Fibroblast of skin of right quadriceps (primary cell): ENCODE measurements at places on chromosomes 16 and 17.

DNA sequence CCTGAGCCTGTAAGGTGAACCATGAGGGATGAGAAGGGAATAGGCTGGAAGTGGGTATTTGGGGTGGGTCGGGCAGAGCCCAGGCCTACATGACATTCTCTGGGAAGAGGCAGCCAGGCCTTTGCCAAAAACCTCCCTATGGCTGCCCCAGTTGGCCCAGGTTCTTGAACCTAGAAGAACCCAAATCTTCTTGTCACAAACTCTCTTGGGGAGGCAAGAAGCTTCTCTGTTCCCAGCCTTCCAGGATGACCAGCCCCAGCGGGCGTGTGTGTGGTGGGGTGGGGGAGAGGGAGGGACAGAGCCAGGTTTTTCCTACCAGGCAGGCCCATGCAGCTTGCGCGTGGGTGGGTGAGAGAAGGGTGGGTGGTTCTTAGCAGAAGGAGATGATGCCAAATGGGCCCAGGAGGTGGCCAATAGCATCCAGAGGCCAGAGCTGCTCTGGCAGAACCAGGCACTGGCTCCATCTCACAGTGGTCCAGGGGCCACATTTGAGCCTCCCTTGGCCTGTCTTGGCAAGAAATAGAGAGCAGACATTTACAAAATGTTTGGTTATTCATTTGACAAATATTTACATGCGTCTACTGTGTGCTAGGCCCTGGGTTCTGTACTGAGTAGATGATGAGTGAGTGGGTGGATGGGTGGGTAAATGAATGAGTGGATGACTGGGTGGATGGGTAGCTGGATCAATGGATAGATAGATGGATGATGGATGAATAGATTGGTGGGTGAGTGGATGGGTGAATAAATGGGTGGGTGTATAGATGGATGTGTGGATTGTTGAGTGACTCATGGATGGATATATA lies 44.3 kb upstream of the PLCG2 start:
- DNase-seq: no peak

DNA sequence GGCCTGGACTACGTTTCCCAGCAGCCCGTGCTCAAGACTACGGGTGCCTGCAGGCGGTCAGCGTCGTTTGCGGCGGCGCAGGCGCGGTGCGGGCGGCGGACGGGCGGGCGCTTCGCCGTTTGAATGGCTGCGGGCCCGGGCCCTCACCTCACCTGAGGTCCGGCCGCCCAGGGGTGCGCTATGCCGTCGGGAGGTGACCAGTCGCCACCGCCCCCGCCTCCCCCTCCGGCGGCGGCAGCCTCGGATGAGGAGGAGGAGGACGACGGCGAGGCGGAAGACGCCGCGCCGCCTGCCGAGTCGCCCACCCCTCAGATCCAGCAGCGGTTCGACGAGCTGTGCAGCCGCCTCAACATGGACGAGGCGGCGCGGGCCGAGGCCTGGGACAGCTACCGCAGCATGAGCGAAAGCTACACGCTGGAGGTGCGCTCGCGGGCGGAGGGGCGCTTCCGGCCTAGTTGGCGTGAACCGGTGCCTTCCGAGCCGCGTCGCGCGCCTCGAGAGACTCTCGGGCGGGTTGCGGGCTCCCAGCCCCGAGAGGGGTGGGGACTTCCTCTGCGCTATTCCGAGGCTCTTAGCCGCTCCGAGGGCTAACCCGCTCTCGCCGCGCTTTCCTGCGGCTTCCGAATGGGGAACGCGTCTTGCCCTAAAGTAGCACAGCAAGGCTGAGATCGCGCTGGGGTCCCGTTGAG lies at the start of gene RBL2:
RBL2 (plus strand) TSS at position 95 of the 689 bp plus-strand sequence; CDS start at position 181, 86 bp downstream.
- DNase-seq: peak; percentile 79

- no peak for DNase-seq
These were observed 117.5 kb downstream of the NOG start for GRCh38 chr17:56710986-56711385.

- no peak for DNase-seq
These were observed 4.4 kb downstream of the APOBR start for GRCh38 chr16:28498666-28499381.

GRCh38 chr16:76729525-76729924 lies 452.3 kb downstream of the CNTNAP4 start:
- peak; percentile 3 for DNase-seq

DNA sequence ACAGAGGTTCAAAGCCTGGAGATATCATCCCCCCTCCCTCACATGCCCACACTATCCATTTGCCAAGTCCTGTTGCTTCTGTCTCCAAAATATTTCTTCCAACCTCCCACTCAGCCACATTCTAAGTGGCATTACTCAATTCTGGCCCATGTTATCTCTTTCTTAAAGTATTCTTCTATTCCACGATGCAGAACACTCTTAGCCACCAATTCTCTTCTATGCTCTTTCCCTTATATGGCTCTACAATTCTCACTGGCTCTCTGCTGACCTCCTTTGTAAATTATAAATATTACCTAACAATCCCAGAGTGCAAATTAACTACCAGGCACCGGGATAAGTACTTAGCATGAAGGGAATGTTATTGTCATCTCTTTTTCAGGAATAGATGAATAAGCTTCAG lies 82.4 kb downstream of the KCNJ2 start:
- DNase-seq: no peak

- peak; percentile 95 for DNase-seq
These were observed 16.9 kb upstream of the GLIS2 start for GRCh38 chr16:4298761-4299522.

DNA sequence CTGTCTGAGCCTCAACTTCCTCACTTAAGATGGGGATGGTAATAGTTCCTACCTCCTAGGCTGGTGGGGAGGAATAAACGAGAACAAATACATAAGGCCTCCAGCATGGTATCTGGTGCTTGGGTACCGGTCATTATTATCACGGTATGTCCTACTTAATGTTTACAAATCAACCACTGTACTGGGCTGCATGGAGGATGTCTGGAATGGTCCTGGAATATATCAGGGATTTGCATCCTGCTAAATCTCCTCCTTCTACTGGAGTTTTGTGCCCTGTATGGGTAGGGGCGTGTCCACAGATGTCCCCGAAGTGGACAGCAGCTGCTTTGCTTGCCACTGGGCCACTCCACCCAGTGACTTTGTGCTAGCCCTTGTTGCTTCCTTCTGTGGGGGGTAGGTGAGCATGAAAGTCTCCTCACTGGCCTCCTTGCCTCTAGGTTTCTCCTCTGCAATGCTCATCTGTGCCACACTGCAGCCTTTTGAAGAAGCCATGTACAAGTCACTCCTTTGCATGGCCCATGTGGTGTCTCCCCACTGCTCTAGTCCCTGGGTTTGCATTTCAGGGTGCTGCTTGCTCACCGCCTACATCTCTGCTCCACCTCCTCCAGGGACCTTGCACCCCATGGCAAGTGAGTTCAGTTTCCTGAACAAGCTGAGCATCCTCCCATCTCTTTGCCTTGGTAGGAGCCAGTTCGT lies 2.2 kb upstream of the CMIP start:
- DNase-seq: no peak

GRCh38 chr17:56676810-56677209 lies 83.3 kb downstream of the NOG start:
- DNase-seq: no peak

GRCh38 chr16:12362482-12363458 lies 386.2 kb downstream of the SNX29 start:
- no peak for DNase-seq

DNA sequence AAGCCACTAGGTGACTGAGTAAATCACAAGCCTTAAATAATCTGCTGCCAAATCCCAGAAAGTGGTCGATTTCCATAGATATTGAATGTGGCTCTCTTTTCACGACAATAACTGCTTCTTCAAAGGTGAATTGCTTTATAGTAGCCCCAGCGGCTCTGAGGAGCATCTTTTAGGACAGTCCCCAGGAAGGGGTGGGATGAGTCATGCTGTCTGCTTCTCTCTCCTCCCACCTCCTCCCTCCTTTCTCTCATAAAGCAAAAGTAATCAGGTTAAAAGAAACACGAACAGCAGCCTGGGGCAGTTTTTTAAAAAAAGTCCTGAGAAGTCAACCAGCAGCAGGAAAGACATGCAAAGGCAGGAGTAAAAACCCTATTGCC lies 1.8 kb downstream of the KIAA0513 start:
- DNase-seq: peak; percentile 40

DNA sequence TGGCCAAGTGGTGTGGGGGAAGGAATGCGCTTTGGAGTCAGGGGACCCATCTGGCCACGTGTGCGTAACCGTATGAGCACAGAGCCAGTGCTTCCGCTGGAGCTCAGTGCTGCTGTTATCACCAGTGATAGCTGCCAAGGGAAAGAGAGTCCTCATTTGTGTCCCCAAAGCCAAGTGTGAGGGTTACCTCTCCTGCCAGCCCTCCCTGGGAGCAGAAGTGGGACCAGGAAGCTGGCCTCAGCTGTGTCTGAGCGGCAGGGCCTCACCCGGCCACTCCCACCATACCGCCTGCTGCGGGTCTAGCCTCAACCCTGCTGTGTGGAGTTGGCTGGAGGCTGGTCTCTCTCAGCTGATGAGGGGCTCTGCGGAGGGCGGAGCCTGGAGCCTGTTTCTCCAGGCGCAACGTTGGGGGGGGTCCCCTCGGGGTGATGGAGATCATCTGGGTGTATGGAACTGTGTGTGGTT lies 44.5 kb downstream of the MEAK7 start:
- no peak for DNase-seq

- DNase-seq: no peak
These were observed 2.0 kb downstream of the ABCC12 start for GRCh38 chr16:48153774-48154173.

- no peak for DNase-seq
These were observed 17.8 kb downstream of the TTLL6 start for GRCh38 chr17:48799069-48799723.

DNA sequence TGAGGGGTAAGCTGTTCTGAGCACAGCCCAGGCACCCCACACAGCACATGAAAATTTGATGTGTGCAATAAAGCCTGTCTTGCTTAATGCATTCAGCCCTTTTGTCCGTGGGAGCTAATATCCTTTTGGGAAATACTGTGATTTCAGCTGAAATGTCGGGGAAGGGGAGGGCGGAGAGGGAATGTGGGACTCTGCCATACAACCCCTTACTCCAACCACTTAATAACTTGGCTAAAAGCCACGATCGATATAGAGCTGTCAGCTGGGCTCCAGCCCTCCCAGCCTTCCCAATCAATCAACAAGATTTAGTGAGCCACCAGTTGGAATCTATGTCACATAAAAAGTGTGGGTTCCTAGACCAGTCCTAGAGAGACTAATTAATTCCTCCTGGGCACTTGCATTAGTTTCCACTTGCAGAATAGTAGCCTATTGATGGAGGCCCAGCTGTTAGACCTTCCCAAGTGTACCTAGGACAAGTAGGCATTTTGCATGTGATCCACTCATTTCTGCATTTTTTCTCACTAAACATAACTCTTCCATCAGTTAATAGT lies 82.7 kb upstream of the PIRT start:
- DNase-seq: no peak

DNA sequence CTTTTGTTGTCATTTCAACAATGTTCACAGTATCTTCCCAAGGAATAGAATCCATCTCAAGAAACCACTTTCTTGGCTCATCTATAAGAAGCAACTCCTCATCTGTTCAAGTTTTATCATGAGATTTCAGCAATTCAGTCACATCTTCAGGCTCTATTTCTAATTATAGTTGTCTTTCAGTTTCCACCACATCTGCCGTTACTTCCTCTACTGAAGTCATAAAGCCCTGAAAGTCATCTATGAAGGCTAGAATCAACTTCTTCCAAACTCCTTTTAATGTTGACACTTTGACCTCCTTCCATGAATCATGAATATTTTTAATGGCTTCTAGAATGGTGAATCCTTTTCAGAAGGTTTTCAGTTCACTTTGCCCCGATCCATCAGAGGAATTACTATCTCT lies 102.1 kb downstream of the CDH13 start:
- no peak for DNase-seq

- DNase-seq: no peak
These were observed 299.8 kb upstream of the ZFHX3 start for GRCh38 chr16:73347500-73348375.

- DNase-seq: no peak
These were observed 234.7 kb upstream of the SDK2 start for GRCh38 chr17:73878923-73879322.

- DNase-seq: no peak
These were observed 39.6 kb upstream of the RPL38 start for GRCh38 chr17:74163836-74164235.

GRCh38 chr17:81417879-81418709 lies 22.8 kb downstream of the BAHCC1 start:
- no peak for DNase-seq

DNA sequence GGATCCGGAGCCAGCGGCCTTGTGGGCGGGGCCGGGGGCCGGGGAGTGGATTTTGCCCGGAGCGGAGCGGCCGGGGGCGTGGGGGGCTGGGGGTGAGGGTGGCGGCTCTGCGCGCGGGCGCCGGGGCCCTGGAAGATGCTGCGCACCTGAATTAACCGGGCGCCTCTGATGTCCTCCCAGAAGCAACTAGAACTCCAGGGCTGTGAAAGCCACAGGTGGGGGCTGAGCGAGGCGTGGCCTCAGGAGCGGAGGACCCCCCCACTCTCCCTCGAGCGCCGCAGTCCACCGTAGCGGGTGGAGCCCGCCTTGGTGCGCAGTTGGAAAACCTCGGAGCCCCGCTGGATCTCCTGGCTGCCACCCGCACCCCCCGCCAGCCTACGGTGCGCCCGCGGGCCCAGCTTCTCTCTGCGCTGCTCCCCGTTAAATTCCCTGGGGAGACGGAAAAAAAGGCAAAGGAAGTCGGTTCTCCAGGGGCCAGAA lies 549 bp downstream of the SLC26A11 start:
- peak; percentile 9 for DNase-seq

DNA sequence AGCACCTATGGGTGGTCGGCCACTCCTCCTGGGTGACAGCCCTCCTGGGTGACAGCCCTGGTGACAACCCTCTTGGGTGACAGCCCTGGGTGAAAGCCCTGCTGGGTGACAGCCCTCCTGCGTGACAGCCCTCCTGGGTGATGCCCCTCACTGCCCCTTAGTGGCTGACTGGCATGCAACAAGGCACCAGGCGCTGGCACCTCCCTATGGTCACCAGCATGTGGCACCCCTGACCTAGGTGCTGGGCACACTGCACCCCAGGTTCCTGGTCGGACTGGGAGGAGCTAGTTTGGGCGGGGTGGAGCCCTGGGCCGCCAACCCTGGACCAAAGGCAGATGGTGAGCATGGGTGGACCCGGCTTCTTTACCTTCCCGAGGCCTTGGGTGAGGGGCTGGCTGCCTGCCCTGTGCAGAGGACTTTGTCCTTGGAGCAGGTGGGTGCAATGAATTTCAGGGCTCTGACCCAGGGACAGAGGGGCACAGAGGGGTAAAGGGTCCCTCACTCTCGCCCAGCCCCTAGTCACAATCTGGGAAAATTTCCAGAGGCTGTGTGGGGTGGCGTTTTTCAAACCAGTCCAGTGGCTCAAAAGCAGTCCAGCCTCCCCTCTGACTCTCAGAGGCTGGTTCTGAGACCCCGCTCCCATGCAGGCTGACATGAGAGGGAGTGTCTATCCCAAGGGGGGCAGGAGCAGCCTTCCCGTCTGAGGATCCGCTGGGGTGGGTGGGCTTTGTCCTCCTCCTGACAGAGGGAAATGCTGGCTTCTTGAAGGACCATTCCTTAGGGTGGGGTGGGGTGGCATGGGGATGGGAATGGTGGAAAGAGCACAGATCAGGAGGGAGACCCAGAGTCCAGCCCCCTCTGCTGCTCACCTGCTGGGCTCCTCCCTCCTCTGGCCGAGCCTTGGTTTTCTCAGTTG lies 25.9 kb upstream of the TNFRSF13B start:
- DNase-seq: no peak

GRCh38 chr16:88746506-88746905 lies 38.5 kb downstream of the PIEZO1 start:
- no peak for DNase-seq
